Lung (tissue), 17 donors: ENCODE measurements at places on chromosomes 11 and 22.
A peak's percentile ranks its signal among the peaks of the same experiment; 100 is the strongest.

GRCh38 chr11:65915821-65916251 lies 3.0 kb downstream of the C11orf68 start:
- DNase-seq = no peak
- peaks cover 39% of the 10 kb centered on the region for H3K4me1 ChIP-seq
- H3K4me3 ChIP-seq = no peak overlapping the region
- H3K27me3 ChIP-seq = no peaks in the 10 kb centered on the region
- H3K36me3 ChIP-seq = no peaks in the 10 kb centered on the region

DNA sequence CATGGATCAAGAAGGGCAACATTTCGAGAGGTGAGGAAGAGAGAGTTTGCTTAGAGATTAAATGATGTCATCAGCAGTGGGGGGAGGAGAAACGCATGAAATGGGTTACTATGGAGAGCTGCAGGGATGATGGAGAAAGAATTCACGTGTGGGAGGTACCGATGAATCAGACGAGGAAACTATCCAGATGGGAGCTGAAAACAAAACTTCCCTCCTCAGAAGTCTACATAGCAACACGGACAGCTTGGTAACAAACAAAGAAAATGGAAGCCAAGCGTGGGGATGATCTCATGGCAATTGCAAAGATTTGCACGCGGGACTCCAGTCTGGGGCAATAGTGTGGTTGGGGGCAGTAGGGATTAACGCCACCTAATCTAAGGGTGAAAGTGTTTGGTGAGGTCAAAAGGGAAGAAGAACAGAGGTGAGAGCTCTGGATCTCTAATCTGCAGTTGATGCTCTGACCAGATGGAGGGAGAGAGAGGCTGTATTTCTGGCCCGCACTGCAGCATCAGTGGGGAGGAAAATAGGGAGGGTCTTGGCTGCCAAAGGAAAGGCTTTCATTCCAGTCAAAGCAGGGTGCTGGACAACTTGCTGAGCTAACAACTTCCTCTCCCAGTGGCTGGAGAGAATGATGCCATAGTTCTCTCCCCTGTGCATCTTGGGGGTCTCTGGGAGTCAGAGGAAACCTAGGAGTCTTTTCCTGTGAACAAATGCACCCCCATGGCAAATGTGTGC lies 43.4 kb upstream of the CSNK2A3 start:
- H3K4me1 ChIP-seq = peaks cover 4% of the 10 kb centered on the region
- peak; percentile 61 for DNase-seq

DNA sequence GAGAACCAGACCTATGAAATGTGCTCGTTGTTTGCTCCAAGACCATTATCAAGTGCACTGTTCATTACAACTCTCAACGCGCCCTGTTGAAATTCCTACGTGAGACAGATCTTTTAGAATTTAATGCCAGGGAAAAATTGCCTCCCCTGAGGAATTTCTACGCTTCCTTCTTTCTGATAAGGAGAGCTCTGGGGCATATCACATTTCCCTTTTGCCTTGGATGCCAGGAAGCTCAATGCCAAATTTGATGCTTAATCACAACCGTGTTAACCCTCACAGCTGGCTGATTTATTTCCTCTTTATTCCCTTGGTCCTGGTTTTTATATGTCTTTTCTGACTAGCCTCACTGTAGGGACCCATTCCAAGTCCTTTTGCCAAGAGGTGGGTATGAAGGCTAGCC lies 109.4 kb downstream of the MICAL2 start:
- H3K4me3 ChIP-seq = no peak overlapping the region
- H3K27ac ChIP-seq = peak overlapping the region; percentile 67
- DNase-seq = peak; percentile 50
- no peaks in the 10 kb centered on the region for H3K36me3 ChIP-seq
- peaks cover 23% of the 10 kb centered on the region for H3K4me1 ChIP-seq

DNA sequence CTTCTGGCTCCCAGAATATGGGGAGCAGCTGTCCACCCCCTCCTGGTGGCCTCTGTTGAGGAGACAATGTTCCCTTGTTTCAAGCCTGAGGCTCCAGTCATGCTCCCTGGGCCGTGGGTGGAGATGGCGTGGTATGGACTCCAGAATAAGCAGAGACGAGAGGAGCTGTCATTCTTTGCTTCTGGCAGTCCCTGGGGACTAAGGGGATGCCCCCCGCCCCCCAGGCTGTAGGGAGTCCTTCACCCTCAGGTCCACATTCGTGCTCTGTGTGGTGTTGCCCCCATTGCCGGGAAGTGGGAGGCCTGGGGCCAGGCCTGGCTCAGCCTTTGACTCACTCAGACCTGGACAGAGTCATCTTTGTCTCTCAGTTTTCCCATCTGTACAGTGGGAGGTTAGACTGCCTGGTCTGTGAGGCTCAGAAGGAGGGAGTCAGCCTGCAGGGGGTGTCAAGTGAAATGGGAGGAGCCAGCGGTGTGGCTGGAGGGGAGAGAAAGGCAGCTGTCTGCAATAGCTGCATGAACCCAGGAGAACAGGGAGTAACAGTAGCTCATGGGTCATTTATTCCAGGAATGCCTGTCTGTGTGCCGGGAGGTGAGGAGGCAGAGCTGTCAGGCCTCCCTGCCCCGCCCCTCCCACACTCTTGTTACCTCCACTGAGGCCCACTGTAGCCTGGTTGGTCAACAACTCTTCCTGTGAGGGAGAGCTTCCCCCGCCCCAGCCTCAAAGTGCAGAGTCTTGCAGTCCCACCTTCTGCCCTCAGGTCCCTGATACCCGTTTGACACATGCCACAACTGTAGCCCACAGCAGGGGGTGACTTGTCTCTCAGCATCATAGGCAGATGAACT lies 6.3 kb downstream of the ARHGEF17 start:
- no peak overlapping the region for H3K4me3 ChIP-seq
- H3K27ac ChIP-seq = peak overlapping the region; percentile 81
- H3K27me3 ChIP-seq = no peaks in the 10 kb centered on the region
- H3K4me1 ChIP-seq = peaks cover 39% of the 10 kb centered on the region
- H3K36me3 ChIP-seq = no peaks in the 10 kb centered on the region
- DNase-seq = no peak

DNA sequence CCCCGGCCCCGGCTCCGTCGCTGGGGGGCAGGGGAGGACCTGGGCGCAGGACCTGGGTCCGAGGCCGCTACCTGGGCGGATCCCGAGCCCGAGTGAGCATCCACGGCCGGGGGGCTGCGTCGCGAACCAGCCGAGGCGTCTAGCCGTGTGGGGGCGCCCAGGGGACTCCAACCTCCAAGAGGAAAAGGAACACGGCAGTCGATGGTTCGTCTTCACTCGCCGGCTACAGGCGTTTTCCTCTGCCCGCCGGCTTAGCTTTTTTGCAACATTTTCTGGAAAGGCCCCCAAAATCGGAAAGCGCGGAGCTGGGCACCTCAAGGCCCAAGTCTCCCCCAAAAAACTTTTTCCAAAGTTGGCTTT lies 666 bp downstream of the PDGFB start:
- H3K36me3 ChIP-seq = no peaks in the 10 kb centered on the region
- DNase-seq = no peak
- peak overlapping the region; percentile 64 for H3K27ac ChIP-seq

- H3K4me3 ChIP-seq = no peak overlapping the region
- H3K4me1 ChIP-seq = peaks cover 53% of the 10 kb centered on the region
- no peak for DNase-seq
- H3K27ac ChIP-seq = no peak overlapping the region
These were observed 1.9 kb upstream of the FTH1 start for GRCh38 chr11:61969391-61969758.

DNA sequence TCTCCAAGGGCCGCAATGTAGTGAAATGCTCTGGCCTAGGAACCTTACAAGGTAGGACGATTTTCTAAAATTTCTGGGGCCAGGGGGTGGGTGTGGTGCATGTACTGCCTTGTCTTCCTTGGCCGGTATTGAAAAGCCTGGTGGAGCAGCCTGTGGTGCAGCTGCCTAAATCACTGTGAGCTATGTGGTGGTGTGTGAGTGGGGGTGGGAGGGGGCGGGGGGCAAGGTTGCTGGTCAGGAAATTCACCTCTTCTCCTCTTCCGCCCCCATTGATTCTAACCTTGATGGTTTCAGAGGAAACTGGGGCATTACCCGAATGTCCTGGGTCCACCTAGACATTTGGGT lies 137.2 kb downstream of the DBX1 start:
- no peaks in the 10 kb centered on the region for H3K27me3 ChIP-seq
- no peak overlapping the region for H3K4me3 ChIP-seq
- H3K4me1 ChIP-seq = no peaks in the 10 kb centered on the region
- DNase-seq = no peak
- H3K27ac ChIP-seq = no peak overlapping the region
- no peaks in the 10 kb centered on the region for H3K36me3 ChIP-seq

DNA sequence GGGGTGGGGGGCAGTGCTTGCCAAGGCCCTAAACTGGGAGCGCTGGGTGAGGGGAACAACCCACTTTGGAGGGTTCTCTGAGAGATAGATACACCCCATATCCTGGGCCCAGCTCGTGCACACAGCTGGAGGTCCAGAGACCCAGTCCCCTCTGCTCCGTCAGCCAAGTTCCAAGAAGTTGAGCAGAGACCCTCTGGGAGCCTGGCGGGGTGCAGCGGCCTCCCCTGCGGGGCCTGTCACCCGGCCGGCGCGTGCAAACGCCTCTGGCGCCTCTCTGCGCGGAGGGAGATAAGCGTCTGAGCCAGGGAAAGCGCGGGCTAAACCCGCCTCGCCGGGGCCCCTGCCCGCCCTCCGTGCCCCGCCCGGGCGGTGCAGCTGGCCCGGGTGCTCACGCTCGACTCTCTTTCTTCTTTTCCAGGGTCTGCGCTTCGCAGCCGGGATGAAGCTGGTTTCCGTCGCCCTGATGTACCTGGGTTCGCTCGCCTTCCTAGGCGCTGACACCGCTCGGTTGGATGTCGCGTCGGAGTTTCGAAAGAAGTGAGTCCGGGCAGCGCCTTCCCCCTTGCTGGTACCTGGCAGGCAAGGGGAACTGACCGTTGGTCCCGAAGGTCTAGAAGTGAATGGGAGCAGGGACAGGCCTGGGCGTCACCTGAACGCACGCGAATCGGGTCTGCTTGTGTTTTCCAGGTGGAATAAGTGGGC lies 540 bp downstream of the ADM start:
- H3K27me3 ChIP-seq = no peaks in the 10 kb centered on the region
- no peaks in the 10 kb centered on the region for H3K36me3 ChIP-seq
- peak; percentile 62 for DNase-seq
- peak overlapping the region; percentile 63 for H3K27ac ChIP-seq
- peaks cover 72% of the 10 kb centered on the region for H3K4me1 ChIP-seq
- peak overlapping the region; percentile 63 for H3K4me3 ChIP-seq
